GM23248 (cell line): ENCODE measurements at places on chromosomes 5 and 9.

- DNase-seq = no peak
Observed at GRCh38 chr9:71544464-71544863, 223.8 kb downstream of the CEMIP2 start.

- no peak for DNase-seq
Observed at GRCh38 chr9:82010711-82011110, 22.1 kb downstream of the SPATA31D1 start.

GRCh38 chr5:89972901-89973300 lies 436.7 kb downstream of the CETN3 start:
- DNase-seq = peak; percentile 34

- no peak for DNase-seq
Observed at GRCh38 chr5:134398609-134399155, 13.0 kb downstream of the CDKN2AIPNL start.

GRCh38 chr5:96012399-96012798 lies 50.7 kb upstream of the ELL2 start:
- no peak for DNase-seq

- no peak for DNase-seq
Observed at GRCh38 chr5:4989118-4989517, 151.0 kb upstream of the ADAMTS16 start.

DNA sequence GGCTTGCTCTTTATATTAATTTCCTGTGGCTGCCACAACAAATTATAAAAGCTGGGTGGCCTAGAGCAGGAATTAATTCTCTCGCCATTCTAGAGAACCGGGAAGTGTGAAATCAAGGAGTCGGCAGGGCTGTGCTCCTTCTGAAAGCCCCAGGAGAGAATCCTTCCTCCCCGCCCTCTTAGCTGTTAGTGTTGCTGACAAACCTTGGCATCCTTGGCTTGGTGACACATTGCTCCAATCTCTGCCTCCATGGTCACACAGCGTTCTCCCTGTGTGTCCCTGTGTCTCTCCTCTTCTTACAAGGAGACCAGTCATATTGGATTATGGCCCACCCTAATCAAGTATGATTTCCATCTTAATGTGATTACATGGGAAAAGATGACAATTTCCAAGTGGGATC lies 55.9 kb upstream of the NEURL1B start:
- no peak for DNase-seq

- DNase-seq = peak; percentile 30
Observed at GRCh38 chr5:178149199-178149932, 4.3 kb downstream of the NHP2 start.

DNA sequence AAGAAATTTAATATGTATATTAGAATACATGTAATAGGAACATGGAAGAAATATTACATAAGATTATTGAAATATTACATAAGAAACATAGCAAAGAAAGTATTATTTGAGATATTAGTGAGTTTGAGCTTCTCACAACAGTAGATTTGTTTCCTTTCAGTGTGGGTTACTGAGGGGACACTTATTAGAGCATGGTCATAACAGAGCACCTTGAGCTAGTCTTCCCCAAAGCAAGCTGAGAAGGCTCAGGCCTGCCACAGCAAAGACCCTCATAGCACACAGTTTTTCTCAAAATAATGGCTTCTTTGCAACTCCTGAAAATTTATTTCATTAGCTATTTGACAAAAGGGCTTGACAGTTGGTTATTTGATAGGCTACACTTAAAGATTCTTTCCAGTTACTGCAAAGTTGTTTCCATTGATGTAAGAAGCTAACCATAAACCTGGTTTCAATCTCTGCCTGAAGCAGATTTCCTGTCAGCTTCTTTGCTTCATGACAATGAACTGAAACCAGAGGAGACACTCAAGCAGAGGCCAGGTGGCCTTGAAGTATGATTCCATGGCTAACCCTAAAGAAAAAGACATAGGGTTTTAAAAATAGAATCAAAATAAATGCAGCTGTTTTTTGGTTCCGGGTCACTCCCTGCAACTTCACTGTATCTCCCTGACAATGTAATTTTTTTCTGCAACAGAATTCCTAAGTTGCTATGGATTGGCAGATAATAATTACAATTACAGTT lies 68.6 kb downstream of the ERMP1 start:
- no peak for DNase-seq

DNA sequence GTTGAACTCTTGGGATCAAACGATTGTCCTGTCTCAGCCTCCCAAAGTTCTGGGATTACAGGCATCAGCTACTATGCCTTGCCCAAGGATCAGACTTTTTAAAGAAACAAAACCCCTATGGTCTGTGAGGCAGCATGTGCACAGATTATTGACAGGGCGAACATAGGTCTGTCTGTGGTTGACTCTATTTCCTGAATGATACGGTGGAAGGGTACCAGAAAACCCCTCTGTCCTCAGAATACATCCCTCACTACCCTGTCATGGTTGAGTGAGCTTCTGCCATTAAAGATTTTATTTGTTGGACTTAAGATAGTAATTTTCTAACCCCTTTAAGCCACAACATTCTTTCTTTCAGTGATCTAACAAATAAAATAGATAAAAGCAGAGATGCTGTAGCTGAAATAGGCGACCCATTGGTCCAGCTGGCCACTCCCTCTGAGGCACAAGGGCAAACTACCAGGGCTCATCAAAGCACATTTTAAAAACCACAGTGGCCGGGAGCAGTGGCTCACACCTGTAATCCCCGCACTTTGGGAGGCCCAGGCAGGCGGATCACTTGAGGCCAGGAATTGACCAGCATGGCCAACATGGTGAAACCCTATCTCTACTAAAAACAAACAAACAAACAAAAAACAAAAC lies 84.9 kb upstream of the ANKRD55 start:
- no peak for DNase-seq

- no peak for DNase-seq
Observed at GRCh38 chr5:133534566-133534965, 77.8 kb downstream of the FSTL4 start.

DNA sequence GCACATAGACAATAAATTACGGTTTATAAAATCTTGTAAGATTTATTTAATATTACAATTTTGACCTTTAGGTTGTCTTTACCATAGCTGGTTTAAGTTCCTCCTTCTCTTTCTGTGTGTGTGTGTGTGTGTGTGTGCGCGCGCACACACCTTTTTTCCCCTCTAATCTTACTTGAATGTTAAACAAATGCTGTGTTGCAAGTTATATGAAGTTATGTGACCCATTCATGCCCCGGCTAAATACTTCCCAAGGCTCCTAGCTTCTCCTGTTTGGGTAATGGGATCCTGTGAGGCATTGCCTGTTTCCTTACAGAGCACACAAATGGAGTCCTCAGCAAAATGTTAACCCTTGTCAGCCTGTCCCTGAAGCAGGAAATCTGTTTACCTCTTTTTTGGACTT lies 125.6 kb upstream of the ZNF608 start:
- no peak for DNase-seq

DNA sequence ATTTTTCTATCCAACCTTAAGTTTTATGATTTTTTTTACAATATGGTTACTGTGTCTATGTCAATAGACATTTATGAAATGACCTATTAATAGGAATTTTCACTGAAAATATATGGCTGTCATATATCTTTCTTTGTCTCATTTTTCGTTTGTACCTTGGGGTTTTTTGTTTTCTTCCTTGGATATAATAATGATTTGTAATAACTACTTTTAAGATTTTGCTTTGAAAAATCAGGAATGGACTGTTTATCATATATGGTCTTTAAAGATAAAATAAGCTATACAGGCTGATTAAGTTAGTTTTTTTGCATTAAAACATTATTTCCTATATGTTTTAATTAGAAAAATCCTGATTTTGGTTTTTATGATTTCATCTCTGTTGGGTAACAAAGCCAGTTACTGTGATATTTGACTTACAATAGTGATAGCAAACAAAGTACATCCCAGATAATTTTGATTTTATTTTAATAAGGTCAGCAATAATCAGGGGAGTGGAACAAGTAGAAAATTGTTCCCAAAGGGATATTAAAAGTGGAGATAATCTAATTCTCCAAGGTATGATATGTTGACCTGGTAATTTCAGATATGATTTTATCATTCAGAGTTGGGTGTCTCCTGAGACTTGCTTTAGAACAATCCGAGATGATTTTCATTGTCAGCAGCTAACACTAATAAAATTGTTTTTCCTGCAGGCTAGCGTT lies 10.3 kb downstream of the NR4A3 start:
- no peak for DNase-seq

DNA sequence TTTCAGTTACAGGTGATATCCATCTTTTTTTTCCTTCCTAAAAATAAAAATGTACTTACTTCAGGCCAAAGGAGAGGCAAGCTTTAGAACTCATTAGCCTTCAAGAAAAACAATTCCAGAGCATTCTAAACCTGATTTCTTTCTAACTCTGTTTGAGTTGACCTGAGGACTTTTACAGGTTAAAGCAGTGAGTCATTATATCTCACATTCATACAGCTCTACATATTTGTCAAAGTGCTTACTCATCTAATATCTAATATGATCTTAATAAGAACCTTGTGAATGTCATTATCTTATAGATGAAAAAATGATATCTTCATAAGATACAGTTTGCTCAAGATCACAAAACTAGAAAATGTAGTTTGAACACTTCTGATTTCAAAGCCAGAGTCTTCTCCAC lies 149.2 kb upstream of the CDKN2B start:
- no peak for DNase-seq

- peak; percentile 2 for DNase-seq
Observed at GRCh38 chr9:112969730-112970129, 42.3 kb downstream of the ZNF883 start.

DNA sequence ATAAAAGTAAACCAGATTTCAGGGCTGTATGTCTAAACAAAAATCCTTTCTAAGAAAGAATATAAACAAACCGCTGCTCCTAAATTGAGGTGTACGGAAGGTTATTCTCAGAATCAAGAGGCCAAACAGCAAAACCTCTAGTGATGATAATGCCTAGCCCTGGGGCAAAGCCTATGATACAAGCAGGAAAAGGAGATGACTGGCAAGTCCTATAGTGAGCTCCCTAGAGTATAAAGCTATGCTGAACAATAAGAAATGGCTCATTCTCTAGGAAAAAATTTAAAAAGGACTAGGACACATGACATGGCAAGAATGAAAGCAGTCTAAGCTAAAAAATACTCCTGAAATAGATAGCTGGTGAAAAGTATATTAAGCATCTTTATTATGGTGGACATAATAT lies 187.1 kb downstream of the BNC2 start:
- peak; percentile 28 for DNase-seq

GRCh38 chr5:78666041-78666444 lies 17.5 kb upstream of the LHFPL2 start:
- DNase-seq = peak; percentile 33

DNA sequence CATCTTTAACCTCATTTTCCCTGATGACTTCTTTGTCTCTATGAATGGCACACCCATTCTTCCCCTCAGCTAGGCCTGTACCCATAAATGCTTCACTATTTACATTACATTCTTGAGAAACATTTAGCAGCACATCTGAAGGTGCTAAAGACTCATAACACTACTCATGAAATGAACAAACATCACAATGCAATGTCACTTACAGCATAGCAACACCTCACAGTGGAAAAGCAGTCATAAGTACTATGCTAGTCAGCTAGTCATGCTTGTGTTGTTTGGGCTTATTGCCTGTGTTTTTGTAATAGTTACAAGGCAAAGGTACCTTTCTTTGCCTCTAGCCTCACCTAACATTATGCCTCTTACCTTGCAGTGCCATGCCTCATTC lies 228.9 kb downstream of the KIAA0825 start:
- no peak for DNase-seq

GRCh38 chr5:159663986-159664385 lies 252.3 kb upstream of the ADRA1B start:
- peak; percentile 30 for DNase-seq

DNA sequence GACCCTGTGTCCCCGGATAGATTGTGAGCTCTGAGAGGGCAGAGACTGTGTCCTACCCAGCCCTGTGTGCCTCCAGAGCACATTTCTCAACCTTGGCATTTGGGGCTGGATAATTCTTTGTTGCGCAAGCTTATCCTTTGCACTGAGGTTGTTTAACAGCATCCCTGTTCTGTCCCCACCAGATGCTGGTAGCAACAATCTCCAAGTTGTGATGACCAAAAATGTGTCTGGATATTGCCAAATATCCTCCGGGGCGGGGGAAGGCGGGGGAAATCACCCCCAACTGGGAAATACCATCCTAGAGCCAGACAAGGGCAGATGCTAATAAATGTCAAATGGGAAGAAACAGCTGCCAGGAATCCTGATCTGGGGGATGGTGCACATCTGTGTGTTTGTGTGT lies 24.0 kb upstream of the TNIP1 start:
- DNase-seq = peak; percentile 86

GRCh38 chr5:172868924-172869591 lies 35.0 kb downstream of the ERGIC1 start:
- DNase-seq = peak; percentile 97

DNA sequence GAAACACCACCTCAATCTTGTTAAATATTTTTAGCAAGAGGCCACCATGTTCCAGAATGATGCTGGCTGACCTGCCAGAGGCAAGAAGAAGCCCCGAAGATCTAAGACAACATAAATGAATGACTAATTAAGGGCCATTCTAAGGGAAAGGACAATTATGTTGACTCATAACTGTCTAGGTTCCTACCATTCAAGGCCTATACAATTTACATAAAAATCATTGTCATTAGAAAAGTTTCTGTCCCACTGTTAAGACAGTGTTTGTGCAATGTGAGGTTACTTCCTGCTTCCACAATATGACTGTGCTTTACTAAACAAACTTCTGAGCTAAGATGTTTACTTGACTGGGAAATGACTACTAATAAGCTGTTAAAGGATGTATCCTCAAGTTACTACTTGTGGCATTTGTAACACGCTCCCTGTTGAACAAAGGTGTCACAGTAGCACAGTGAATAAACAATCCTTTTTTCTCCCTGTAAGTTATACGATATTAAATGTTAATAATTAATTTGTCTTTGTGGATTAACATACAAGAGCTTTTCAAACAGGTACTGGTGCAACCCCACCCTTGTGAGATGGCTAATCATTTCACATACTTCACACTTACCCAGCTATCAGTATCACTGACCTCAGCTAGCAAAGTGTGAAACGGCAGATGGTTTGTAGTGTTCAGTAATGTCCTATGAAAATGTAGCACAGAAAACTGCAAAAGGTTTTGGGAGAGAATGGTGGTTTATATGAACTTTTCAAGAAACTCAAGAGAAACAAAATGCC lies 195.8 kb downstream of the EFNA5 start:
- no peak for DNase-seq

- DNase-seq = no peak
Observed at GRCh38 chr9:31236344-31236743, 1148.1 kb upstream of the ACO1 start.

GRCh38 chr5:36590513-36591286 lies 15.7 kb upstream of the SLC1A3 start:
- DNase-seq = no peak

DNA sequence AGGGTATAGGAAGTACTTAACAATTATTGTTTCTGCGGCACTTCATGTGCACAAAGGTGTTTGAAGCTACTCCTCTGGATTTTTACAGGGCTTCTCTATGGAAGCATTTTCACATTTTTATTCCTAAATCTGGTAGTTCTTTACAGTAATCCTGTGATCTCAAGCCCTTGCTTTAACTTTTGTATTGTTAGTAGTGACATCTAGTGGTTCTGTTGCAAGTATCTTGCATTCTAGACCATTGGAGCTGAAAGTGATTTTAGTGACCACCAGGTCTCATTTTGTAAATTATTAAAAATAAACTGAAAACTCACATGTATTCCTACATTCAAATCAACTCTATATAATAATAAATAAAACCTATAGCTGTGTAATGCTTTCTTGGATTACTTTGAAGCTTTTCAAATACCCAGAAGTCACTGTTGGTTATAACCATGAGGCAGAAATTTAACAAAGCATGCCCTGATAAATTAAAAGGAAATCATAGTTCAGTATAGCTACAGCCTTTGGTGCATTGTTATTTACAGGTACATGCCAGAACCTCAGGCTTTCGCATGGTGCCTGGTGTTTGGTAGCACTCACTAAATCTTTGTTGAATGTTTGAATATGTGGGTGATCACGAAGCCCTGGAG lies 18.9 kb downstream of the RPS23 start:
- DNase-seq = peak; percentile 59
